ENCODE measurements at places on chromosomes 1 and 21.

DNA sequence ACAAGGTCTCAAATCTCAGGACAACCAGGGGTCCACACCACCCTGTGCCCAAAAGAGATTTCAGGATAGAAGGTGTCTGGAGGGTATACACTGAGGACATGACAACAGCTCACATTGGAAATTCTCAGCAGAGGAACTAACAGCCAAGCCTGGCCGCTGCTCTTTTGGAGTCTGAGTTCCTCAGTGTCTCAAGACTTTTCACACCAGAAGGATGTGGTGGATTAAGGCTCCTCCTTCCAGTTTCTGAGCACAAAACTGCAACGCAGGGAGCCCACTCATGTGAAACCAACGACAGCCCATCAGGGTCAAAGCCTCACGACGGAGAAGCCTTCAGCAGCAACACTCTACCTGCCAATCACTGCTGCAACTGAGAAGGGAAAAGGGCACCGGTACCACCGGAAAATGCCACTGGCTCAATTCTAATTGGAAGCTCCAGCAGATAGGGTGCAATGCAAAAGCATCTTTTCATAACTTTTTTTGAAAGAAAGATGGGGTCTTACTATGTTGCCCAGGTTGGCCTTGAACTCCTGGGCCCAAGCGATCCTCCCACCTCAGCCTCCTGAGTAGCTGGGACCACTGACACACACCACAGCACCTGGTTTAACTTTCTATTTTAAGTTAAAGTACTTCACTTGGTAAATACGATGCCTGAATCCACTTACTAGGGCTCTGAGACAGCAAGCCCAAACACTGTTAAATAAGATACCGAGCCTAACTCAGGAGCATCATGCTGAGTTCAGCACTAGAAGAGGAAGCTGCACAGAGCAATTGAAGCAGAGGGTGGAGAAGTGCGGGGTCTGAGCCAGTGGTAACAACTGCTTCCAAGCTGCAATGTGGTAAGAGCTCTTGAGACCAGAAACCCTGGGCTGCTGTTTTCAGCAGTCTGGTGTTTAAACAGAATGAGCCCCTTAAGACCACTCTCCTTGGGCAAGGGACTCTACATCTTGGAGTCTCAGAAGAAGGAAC is 7.8 kb downstream of the CAPZB start:
- DNase-seq = peak; percentile 54

DNA sequence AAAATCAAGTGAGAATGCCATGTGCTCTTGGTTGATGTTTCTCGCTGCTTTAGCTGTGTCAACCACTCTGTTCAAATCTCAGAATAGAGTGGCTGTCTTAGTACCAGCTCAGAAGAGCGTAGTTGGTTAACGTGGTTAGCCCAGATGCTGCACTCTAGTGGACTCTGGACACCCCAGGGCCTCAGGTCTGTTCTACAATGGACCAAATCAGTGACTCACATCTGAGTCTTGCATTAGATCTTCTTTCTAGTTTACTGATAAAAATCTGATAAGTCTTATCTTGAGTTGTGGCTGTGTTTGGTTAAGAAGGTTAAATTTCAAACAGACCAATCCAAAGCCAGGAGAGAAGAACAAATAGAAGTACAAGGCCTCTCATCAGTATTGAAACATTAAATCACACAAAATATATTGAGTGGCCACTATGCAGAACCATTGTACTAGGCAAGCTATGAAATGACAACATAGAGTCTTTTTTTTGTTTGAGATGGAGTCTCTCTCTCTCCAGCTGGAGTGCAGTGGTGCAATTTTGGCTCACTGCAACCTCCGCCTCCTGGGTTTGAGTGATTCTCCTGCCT is 104.1 kb downstream of the NR5A2 start:
- DNase-seq = peak; percentile 22

GRCh38 chr1:159307346-159308020 is 5.3 kb downstream of the FCER1A start:
- no peak for DNase-seq

- peak; percentile 97 for DNase-seq
These were observed 2.5 kb upstream of the MEF2D start for GRCh38 chr1:156502894-156503697.

GRCh38 chr1:224188286-224188685 is 5.2 kb downstream of the DEGS1 start:
- DNase-seq = no peak

GRCh38 chr1:147218606-147219005 is 6.5 kb downstream of the FMO5 start:
- no peak for DNase-seq

DNA sequence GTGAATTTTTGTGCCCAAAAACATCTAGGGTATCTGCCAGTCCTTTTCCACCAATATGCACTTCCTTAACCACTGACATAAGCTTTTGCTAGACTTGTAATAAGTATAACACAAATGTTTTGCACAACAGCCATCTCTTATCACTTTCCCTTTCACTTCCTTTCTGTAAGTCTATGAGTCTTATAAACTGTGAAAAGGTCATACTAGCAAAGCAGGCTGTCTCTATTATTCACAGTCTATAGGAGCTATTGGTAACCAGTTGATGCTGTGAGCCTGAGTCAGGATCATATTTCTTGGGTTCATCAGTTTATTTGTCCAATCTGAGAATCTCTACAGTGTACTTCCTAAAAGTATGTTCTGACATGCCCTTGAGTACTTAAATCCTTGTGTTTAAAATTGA is 172.6 kb downstream of the CHRM3 start:
- DNase-seq = no peak

DNA sequence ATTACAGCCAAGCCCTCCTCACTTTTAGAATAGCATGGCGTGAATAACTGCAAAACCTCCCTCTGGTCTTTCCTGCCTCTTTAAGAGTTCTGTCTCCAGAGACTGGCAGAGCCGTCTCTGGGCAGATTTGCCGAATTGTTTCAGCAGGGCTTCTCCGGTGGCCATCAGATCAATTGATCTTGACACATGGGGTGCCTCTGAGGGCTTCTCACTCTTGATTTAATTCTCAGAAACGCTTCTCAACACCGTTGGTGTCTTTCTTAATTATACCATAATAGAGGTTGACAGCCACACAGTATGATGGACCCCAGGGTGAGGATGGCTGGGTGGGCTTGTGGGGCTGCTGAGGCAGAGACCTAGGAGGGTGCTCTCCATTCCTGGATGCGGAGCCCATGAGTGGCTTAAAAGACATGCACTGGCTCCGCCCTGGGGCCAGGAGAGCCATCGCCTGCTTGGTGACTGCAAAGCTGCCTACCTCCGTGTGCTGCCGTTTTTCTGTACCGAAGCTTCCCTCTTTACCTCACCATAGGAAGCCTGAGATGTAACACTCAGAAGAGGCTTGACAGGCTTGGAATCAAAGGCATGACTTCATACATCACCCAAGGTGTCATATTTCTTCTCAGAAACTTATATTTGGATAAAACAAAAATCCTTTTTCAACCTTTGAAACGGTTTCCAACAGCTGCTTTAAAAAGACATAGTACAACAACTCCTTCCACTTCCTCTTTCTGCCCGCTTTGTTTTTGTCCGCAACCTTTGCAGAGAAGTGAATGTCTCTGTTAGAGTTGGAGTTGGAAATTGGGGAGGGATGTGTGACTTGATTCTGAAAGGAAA is 82.9 kb downstream of the GALNT2 start:
- no peak for DNase-seq

DNA sequence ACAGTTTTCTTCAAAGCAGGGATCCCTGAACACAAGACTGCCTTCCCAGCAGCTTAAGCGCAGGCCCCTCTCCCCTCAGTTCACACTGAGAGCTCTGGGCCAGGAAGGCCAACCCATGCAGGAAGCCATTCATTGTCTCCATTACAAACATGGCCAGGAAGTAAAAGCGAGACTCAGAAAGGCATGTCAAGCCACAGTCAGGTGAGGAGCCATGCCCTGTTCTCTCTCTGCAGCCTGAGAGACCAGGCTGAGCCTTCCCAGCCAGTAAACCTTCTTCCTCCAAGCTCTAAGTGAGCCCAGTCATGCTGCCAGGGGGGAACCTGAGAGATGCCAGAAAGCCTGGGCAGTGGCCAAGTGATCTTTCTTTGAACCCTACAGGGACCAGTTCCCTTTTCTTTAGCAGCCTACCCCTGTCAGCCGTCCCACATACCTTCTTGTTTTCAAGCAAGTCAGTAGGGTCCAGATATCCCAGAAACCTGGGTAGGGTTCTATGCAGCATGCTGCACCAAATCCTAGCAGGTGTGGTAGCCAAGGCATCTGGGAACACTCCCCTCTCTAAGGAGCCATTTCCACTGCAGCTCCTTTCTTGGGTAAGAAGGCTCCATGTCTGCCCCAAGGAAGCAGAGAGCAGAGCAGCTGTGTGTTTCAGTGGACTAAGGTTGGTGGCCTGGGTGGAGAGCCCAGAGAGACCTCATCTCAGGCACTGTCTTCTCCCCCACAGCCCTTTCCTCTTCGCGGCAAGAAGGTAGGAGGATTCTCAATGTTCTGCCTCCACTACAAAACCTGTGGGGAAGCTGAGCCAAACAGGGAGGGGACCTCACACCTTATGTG is 977 bp downstream of the TRAF3IP3 start:
- no peak for DNase-seq

Data from fibroblast of the aortic adventitia (primary cell).